ENCODE measurements at places on chromosomes 12 and 14.
A peak's percentile ranks its signal among the peaks of the same experiment; 100 is the strongest.

DNA sequence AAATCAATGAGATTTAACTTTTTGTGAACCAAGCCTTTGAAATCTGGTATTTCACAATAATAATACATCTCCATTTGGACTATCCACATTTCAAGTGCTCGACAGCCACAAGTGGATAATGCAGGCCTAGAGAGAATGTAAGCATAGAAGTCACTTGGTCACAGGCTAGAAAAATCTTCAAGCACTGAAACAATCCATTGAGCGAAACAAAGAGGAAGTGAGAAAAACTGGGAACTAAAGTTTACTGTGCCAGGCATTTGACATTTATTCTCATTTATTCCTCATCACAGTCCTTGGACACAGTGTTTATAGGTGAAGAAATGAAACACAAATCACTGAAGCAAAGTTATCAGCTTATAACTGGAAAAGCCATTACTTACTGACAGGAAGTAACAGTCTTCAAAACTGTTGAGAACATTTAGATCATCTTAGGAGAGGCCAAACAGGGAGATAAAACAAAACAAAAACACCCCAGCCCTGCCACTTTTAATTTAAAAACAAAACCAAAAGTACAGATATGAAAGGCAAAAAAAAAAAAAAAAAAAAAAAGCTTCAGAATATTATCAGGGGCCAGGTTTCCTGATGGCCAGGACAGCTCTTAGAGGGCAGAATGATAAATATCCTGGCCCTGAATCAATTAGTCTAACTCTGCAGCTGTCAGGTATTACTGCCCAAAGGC lies 29.2 kb downstream of the GNS start:
- peak; percentile 8 for DNase-seq

- DNase-seq, result no peak
Observed at GRCh38 chr12:74957634-74958033, 252.0 kb downstream of the KCNC2 start.

- DNase-seq, result no peak
Observed at GRCh38 chr14:49988080-49988990, 95.5 kb downstream of the ARF6 start.

GRCh38 chr12:117412465-117413188 lies 51.2 kb upstream of the NOS1 start:
- DNase-seq, result no peak

- DNase-seq, result peak; percentile 38
Observed at GRCh38 chr12:29562110-29562804, 64.8 kb upstream of the OVCH1 start.

DNA sequence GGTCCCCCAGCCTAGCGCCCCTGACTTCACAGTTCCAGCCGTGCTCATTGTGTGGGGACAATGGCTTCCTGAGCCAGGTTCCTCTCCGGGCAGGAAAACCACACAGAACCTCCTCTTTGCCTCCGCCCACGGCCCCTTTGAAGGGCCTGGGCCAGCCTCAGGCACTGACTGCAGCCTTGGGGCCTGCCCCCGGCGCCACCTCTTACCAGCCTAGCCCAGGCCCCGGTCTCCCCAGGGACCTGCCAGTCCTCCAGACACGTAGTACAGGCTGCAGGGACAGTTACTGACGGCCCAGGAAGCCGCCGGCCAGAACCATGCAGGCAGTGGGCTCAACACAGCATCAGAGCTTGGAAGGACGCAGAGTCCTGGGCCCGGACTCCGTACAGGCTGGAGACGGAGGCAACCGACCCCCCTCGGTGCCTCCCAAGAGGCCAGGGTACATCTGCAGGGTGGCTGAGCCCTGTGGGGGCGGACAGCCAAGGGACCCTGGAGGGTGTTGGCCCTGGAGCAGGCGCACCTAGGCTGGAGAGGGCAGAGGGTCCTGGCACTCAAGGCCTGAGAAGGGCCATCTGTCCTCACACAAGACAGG lies 20.9 kb upstream of the NUDT14 start:
- DNase-seq, result no peak

DNA sequence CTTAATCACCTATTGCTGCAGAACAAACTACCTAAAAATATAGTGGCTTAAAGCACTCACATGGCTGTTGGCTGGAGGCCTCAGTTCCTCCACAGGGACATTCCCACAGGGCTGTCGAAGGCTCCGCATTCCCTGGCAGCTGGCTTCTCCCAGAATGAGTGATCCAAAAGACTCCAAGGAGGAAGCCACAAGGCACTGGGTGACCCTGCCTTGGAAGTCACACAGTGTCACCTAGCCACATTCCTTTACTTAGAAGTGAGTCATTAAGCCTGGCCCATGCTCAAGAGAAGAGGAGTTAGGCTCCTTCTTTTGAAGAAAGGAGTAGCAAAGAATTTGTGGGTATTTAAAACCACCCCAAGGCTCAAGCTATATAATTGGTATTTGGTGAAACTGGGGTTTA lies 63.9 kb upstream of the MAP1LC3B2 start:
- DNase-seq, result no peak

GRCh38 chr12:102067574-102068258 lies 5.9 kb upstream of the WASHC3 start:
- DNase-seq, result no peak

- DNase-seq, result no peak
Observed at GRCh38 chr12:32889011-32889760, 7.4 kb downstream of the PKP2 start.

DNA sequence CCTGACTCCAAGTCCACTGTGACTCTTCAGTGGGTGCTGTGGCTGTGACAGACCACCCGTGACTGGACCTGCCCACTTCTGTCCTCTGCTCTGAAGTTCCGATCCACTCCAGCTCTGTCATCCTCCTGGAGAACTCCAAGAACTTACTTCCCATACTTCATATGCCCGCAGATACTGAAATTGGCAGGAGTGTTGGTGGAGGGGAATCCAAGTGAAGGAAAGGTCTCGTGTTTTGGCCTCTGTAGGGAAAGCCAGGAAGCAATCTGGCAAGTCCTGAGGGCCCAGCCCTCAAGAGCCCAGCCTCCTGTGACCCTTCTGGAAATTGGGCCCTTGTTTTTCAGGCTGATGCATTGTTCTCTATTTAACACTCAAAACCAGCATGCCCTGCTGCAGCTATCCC lies 22.4 kb upstream of the FKBP4 start:
- no peak for DNase-seq

GRCh38 chr12:68403711-68404110 lies 71.5 kb upstream of the MDM1 start:
- peak; percentile 50 for DNase-seq

DNA sequence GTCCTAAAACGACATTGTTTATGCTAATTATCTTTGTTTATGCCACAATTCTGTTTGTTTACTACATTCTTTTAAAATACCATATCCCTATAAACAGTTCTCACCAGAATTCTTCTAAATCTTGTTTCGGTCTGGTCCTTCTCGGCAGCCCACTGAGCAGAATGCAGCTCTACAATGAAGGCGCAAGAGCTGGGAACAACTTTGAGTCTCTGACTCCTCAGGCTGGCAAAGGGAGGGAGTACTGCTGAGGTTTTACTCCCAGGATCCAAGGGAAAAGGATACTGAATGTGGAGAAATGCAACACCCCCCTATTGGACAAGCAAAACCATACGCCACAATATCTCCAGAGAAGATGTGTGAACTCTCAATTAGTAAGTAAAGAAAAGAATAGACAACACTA lies 5.4 kb downstream of the SOX5 start:
- DNase-seq, result no peak

- DNase-seq, result no peak
Observed at GRCh38 chr12:120394483-120395367, 25.8 kb upstream of the MSI1 start.

DNA sequence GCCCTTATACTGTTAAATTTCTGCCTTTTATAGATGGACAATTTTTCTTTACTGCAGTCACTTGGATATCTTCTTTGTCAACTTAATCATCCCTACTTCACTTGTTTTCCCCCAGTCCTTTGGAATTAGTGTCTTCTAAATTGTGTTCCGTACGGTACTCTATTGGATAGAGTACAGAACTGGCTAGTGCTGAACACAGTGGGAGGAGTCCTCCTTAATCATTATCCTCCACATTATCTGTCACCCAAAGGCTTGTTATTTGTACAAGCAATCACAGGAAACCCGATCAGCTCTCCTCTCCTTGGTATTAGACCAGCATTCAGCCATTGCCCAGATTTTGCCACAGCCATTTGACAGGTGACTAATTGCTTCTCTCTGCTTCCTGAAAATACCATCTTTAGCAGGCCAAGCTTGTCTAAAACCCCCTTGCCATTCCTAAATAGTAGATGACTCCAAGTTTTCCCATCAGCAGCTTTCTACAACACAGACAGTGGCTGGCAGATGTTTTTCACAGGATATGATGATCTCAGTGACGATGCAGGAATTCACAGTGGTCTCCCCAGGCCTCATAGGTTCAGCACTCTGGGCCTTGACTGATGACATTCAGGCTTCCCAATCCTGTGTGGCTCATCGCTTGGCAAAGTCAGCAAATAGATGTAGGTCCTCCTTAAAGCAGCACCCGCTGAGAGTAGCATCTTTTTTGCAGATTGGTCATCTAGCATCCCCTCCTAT lies 216.0 kb upstream of the RGS6 start:
- peak; percentile 39 for DNase-seq

DNA sequence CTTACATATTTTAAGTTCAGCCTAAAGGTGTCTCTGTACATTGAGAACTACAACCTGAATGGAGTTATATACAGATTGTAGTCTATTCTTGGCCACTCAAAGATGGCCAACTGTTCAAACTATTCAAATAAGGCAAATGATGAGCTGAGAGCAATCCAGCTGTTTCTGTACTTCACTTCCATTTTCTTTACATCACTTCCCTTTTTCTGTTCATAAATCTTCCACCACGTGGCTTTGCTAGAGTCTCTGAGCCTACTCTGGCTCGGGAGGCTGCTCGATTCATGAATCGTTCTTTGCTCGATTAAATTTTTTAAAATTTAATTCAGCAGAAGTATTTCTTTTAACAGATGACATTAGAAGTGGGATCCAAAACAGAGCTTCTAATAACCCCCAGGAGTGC lies 879.7 kb downstream of the GALC start:
- DNase-seq, result no peak

GRCh38 chr12:56634837-56635791 lies 5.0 kb upstream of the BAZ2A start:
- DNase-seq, result peak; percentile 85

DNA sequence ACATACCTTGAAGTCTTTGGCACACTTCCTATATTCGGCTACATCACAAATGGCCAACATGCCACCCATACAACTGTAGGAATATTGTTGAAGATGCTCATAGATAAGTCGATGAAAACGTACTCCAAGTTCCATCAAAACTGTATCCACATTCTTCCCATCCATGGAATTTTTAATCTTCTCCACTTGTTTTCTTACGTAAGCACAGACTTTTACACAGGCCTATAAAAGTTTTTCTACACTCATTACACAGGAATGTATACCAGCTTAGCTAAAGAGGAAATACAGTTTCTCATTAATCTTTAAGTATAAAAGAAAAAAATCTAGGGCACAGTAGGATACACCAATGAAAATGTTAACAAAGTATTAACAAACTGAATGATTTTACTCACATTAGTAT lies 59.1 kb downstream of the EXOC5 start:
- no peak for DNase-seq

GRCh38 chr12:120761519-120761934 lies 35.9 kb downstream of the ACADS start:
- peak; percentile 81 for DNase-seq

DNA sequence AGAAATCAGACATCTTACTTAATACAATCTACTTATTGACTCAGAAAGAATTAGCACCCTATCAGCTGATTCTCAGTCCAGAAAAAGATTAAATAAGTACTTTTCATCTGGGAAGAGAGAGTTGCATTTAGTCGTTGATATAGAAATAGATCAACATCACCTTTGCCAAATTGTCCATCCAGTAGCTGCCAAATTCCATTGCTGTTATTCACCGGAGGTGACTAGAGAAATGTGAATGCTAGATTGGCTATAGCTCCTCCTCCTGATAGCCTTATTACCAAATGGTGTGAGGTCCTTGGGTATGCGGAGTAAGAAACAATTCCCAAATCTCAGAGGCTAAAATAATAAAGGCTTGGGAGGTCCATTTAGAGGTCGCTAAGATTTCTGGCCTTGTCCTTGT lies 723.3 kb upstream of the FLRT2 start:
- peak; percentile 47 for DNase-seq

- peak; percentile 56 for DNase-seq
Observed at GRCh38 chr12:54364413-54364812, at the start of gene GPR84. TSS of gene GPR84 (minus strand) at chr12:54364486. CDS start at chr12:54363851, 635 bp downstream.

DNA sequence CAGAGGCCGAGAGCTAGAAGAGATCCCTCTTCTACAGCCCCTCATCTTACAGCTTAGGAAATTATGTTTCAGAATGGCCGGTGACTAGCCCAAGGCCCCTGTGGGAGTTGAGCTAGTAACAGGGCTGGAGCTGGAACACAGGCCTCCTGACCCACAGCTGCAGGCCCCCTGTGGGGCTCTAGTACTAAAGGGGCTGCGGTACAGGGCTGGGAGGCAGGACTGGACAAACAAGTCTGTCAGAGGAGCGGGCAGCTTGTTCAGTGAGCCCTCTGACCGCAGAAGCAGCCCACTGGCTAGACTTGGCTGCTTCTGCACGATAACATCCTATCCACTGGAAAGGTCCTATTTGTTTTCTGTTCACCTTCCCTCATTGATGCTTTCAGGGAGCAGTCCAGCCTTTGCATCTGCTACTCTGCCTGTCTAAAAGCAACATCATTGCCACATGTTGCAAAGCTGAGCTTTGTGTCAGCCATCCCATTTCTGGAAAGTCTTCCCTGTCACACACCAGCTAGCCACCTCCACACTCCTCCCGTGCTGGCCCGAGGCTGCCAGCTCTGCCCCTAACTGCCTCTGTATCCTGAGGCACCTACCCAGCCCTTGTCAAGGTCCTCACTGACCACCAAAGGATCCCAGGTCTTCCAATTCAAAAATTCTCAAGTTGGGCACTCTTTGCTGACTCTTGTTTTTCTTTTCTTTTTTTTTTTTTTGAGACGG lies 10.2 kb downstream of the PSMC1 start:
- no peak for DNase-seq

DNA sequence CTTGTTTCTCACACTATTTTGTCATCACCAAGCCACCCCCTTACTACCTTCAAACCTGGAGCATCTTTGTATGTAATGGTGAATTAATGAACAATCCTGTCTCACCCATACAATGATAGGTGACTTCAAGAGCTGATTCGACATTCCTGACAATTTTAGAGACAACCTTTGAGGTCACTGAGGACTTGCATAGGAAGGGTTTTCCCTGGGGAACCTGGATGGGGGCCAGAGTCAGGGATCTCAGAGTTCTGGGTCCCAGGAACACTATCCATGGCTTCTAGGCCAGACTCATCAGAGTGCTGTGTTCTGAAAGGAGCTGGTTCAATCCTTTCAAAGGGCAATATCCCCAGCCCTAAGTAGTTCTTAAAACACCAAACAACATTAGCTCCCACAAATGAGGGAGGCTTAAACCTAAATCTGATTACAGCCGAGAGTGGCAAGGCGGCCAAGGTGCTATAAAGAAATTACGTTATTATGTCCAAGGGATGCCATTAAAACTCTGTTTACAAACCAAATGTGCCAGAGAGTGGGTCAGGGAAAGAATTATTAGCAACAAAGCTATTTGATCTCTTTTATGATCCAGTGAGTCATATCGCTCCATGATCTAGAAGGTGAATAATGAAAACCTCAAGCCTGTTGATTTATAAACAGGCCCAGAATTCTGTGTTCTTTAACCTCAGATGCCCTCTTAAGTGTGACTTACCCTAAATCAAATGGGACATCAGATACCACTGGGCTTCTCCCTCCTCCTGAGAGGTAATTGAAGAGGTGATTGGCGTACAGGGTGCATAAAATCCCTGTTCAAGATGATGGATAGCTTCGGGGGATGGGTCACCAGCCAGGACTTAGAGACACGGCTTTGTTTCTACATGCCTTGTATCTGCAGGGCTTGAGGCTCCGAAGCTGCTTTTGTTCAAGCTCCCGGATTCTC lies 230.2 kb upstream of the TBX3 start:
- DNase-seq, result no peak

- no peak for DNase-seq
Observed at GRCh38 chr12:124553862-124554428, 13.5 kb downstream of the NCOR2 start.

All from cardiac muscle cell (in vitro differentiated cells and primary cell).